ENCODE measurements at places on chromosomes 1 and 21.

GRCh38 chr1:68197891-68198290 lies 34.4 kb downstream of the WLS start:
- DNase-seq, result no peak

GRCh38 chr1:212035123-212035834 lies at the start of the genes DTL and INTS7:
Gene DTL (plus strand): TSS chr1:212035748. CDS start chr1:212035891, 143 bp downstream.
Gene INTS7 (minus strand): TSS chr1:212035557. CDS start chr1:212035437, 120 bp downstream.
- DNase-seq, result peak; percentile 99

- no peak for DNase-seq
Observed at GRCh38 chr1:241308471-241308870, 48.5 kb downstream of the RGS7 start.

DNA sequence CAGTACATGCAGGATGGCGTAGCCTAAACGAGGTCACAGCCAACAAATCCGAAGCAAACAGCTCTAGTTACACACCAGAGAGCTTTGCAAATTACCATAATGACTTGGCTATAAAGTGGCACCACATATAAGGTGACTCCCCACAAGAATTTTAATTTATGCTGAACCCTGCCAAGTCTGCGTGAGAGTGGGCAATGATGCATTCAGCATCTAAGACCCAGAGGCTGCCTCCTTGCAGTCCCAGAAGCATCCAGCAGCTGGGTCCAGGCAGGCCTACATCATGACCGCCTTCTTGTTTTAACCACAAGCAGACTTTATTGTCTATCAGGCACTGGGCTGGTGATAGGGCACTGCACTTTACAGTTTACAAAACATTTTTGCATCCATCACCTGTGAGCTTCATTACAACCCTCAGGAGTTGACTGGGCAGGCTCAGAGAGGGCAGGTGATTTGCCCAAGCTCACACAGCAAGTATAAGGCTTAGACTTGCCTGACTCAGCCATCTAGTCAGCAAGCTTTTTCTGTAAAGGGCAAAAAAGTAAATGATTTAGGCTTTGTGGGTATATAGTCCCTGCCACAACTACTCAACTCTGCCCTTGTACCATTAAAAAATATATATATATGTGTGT lies 134.6 kb downstream of the GLIS1 start:
- DNase-seq, result no peak

Data from immature natural killer cell (primary cell).